ENCODE measurements at places on chromosomes 16 and 17.

DNA sequence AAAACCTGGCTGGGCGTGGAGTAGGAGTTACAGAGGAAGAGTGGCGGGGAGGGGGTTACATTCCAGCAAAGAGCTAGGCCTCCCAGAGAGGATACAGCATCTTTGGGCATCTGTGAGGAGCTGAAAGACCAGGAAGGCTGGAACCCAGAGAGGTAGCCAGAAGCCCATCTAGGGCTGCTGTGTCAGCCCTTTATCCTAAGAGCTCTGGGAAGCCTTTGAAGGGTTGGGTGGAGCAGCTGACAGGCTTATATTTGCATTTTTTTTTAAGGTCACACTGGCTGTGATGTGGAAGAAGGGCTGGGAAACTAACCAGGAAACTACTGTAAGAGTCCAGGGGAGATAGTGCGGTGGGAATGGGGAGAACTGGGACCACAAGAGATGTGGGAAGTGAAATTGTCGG, 6.8 kb upstream of the CNOT1 start:
- no peak for DNase-seq

DNA sequence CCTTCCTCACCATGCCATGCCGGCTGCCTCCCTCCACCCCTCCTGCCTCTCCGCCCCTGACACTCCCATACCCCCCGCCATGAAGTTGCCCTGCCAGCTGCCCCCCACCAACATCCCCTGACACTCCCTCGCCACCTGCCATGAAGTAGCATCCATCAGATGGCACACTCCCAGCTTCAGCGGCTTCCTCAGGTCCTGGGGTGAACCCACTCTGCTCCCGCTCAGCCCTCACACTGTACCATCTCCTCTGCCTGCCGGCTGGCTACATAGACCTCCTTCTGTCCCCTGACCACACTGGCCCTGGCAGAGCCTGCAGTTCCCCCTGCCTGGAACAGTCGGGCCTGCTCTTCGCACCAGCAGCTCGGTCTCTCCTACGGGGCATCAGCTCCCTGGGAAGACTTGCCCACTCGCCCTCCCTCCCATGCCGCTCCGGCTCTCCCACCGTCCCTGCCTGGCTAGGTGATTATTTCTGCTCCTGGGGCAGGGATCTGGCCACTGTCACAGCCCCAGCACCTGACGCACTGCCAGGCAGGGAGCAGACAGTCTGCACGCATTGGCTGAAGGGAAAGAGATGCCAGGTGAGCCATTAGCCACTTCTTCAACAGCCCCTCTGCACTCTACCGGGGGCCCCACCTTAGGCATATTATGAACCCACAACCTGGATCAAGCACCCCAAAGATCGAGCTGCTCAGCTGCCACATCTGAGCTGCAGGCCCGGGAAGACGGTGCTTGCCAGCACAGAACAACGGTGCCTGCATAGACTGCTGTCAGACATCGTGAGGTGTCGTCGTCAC, 9.0 kb downstream of the CANT1 start:
- DNase-seq, result no peak

GRCh38 chr16:29192329-29193247, 207.7 kb downstream of the LAT start:
- DNase-seq, result no peak

GRCh38 chr17:31537565-31538011, 146.1 kb downstream of the RAB11FIP4 start:
- DNase-seq, result no peak

GRCh38 chr16:24206926-24207325, 49.2 kb upstream of the CACNG3 start:
- no peak for DNase-seq

DNA sequence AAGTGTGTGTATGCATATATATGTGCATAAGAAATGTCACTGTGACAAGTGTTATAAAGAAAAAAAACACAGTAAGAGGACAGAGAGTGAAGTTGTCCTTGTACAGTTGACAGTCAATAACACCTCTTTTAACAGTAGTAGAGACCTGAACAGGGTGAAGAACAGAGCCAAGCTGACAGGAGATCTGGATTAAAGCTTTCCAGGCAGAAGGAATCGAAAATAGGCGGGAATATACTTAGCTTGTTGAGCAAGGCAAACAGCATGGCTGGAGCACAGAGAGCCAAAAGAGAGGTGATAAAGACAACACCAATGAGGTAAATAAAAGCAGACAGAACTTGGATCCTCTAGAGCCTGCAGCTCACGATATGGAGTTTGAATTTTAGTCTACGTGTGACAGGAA, 64.8 kb downstream of the KANSL1 start:
- DNase-seq, result no peak

- no peak for DNase-seq
These were observed 333.1 kb downstream of the CPPED1 start for GRCh38 chr16:12470311-12471229.

DNA sequence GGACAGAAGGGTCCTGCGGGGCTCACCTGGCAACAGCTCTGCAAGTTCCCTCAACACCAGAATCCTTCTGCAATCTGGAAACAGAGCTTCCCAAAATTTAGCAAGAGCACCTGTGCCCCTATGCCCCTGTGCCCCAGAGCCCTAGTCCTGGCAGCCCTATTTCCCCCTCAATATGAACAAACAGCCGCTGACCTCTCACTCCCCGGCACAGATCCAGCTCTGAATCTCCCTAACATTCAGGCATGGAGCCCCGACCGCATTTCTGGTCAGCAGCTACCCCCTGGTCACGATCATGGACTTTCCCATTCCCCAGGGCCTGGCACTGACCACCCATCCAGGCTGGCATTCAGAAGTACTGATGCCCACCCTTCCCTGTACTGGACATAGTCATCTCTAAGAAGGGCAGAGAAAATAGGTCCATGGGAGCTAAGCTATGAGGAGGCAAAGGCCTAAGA, 110.8 kb upstream of the SMURF2 start:
- DNase-seq, result no peak

DNA sequence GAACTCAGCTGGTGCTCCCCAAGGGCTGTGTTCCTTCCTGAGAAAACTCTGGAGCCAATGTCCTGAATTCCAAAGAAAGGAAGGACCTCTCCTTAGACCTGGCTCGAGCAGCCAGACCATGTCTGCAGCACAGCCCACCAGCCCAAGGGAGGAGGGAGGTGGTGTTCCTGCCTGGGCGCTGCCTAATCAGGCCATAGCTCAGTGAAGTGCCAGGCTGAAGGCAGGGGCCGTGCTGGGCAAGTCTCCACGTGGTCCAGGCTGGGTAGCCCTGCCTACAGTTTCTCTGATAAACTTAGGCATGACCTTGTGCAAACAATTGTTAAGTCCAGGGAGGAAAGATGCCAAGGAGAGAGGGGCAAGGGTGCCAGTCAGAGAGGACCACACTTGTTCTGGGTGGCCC, 76.8 kb downstream of the MPRIP start:
- no peak for DNase-seq

DNA sequence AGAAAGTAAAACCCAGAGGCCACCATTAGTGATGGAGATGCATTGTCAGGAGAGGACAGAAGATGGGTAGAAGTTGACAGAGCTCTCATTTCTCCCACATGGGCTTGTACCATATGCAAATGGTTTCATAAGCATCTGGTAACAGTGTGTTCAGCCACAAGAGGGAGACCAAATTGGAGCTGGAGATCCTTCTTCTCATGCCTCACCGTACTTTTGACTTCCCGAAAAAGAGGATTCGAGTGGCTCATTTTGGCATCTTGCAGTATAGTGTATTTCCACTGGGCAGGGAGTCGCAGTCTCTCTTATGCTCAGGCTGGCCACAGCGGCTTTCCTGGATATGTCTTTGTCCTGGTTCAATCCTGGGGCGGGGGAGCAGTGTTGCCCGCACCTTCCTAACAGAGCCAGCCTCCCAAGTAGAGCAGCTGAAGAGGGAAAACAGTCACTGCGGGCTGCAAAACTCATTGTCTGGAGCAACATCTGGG, 23.8 kb downstream of the TBC1D3B start:
- DNase-seq, result no peak

- DNase-seq, result no peak
These were observed 429.9 kb downstream of the HS3ST3B1 start for GRCh38 chr17:14730821-14731220.

- DNase-seq, result no peak
These were observed 108.5 kb downstream of the USP22 start for GRCh38 chr17:20934288-20934687.

Measured in activated T-cell treated with anti-CD3 and anti-CD28 coated beads for 24 hours (primary cell).